ENCODE measurements at places on chromosomes 16 and 17. TPM values are rescaled to one million over a fixed set of nuclear protein-coding genes. Genes with fewer than 3 reads are reported as not detected.

The FOXF1 gene
- 7.1 TPM for total RNA-seq

The AATK gene
- 0.32 TPM for total RNA-seq

The DUSP3 gene
- 37.2 TPM for total RNA-seq

The PLEKHH3 gene
- total RNA-seq, result 10.1 TPM

The SLC52A1 gene
- 0.32 TPM for total RNA-seq

The RRAD gene
- 11.7 TPM for total RNA-seq

The CES1 gene
- total RNA-seq, result 0.60 TPM

The PMFBP1 gene
- 0.32 TPM for total RNA-seq

The ALOX12B gene
- not detected for total RNA-seq

The BAIAP3 gene
- total RNA-seq, result 0.32 TPM

The CCL14 gene
- not detected for total RNA-seq

The CPHXL2 gene
- total RNA-seq, result not detected

The CCL7 gene
- total RNA-seq, result not detected

The PIMREG gene
- 4.4 TPM for total RNA-seq

The LGALS9B gene
- not detected for total RNA-seq

The KCTD19 gene
- total RNA-seq, result not detected

The RCVRN gene
- not detected for total RNA-seq

The MYH1 gene
- total RNA-seq, result not detected

The KRTAP9-4 gene
- total RNA-seq, result not detected

The ACSF3 gene
- 20.3 TPM for total RNA-seq

The ZDHHC1 gene
- 5.7 TPM for total RNA-seq

The TBC1D26 gene
- under 0.01 TPM for total RNA-seq

The SBK1 gene
- not detected for total RNA-seq

The MYCBPAP gene
- 2.6 TPM for total RNA-seq

The MIF4GD gene
- 3.3 TPM for total RNA-seq

The METTL16 gene
- total RNA-seq, result 8.6 TPM

The ARSG gene
- total RNA-seq, result 1.2 TPM

The CACNG1 gene
- not detected for total RNA-seq

The CMTM2 gene
- total RNA-seq, result not detected

The NTN1 gene
- total RNA-seq, result 1.0 TPM

The KCNJ18 gene
- not detected for total RNA-seq

The TEX19 gene
- total RNA-seq, result under 0.01 TPM

The CCT6B gene
- 1.5 TPM for total RNA-seq
